ENCODE measurements at places on chromosomes 16 and 17.

DNA sequence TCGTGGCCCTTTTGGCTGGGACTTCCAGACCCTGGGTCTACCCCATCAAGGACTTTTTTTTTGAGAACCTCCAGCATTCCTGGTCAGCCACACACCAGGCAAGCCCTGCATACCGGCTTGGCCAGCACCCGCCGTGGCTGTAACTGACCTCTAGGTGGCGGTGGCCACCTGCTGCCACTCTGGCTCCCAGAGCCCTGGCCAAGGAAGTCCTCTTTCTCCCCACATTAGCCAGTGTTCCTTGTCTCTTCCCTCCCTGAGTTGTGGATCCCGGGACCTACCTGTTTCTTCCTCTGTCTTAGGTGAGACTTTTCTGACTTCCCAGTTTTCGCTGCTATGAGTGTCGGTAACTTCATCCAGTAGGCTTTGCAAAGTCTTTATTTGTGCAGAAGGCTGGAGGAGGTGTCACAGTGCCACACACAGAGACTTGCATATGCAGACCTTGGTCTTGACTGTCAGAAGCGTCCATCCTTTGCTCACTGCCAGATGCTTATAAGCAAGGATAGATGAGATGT lies 348.3 kb downstream of the CPPED1 start:
- DNase-seq, result peak; percentile 56

DNA sequence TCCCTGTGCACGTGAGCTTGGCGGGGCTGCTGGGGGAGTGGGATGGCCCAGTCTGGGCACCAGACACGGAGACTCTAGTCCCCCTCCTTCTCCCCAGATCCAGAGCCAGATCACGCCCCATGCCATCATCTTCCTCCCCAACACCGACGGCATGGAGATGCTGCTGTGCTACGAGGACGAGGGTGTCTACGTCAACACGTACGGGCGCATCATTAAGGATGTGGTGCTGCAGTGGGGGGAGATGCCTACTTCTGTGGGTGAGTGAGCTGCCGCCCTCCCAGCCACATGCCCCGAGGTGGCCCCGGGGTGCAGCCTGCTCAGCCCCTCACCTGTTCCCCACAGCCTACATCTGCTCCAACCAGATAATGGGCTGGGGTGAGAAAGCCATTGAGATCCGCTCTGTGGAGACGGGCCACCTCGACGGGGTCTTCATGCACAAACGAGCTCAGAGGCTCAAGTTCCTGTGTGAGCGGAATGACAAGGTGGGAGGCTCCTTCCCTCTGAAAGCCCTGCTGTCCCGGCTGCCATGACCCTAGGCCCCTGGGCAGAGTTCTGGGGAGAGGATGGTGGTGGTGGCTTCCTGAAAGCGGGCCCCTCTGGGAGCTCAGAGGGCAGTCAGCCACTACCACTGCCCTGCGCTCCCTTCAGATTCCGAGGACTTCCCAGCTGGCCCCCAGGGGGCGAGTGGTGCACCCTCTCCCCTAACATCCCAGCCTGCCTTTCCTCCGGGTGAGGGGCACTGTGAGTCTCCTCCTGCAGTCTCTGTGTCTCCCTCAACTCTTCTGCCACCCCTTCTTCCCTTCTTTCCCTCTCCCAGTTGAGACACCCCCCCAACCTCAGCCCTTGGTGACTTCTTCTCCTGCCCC lies 2.8 kb upstream of the C17orf107 start:
- no peak for DNase-seq

GRCh38 chr16:57809276-57810196 lies 7.2 kb upstream of the KIFC3 start:
- no peak for DNase-seq

DNA sequence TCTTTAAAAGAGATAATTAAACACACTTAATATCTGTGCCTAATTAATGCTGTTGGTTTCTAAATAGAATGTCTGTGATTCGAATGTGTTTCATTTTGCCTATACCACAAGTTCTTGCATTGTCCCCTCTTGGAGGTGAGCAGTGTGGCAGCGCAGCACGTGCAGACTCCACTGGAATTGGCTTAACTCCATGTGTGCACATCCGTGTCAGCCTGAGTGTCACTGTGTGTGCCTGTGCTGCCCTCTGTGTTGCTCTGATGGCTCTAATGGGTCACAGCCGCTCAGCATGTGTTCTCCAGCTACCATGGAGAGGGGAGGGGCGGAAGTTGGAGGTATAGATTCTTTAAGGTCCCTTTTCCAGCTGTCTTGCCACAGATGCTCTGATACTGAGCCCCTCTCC lies 226.6 kb downstream of the SPECC1 start:
- DNase-seq, result no peak

- no peak for DNase-seq
These were observed 46.8 kb downstream of the ZDHHC7 start for GRCh38 chr16:84964386-84965128.

- DNase-seq, result no peak
These were observed 340.0 kb downstream of the C16orf95 start for GRCh38 chr16:86977076-86977676.

DNA sequence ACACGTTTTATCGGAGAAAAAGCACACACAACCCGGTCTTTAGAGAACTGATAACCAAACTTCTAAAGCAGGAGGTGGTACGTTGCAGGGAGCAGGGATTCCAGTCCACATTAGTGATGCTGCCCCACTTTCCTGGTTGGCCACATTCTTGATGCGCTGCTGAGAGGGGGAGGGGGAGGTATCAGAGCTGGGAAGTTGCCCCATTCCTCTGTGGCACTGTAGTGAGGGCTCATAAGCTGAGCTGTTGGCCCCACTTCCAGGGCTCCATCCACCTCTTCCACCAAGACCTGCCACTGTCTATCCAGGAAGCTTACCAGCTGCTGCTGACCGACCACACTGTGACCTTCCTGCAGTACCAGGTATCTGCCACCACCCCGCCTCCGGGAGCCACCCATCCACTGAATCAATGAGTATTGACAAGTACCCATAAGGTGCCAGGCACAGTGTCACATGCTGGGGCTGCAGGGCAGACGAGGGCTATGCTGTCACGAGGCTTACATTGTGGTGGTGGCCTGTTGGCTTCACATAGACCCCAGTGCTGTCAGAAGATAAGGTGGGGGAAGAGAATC lies 1.1 kb downstream of the TSEN54 start:
- DNase-seq, result peak; percentile 45

- no peak for DNase-seq
These were observed 140.1 kb downstream of the ITFG1 start for GRCh38 chr16:47320546-47321310.

DNA sequence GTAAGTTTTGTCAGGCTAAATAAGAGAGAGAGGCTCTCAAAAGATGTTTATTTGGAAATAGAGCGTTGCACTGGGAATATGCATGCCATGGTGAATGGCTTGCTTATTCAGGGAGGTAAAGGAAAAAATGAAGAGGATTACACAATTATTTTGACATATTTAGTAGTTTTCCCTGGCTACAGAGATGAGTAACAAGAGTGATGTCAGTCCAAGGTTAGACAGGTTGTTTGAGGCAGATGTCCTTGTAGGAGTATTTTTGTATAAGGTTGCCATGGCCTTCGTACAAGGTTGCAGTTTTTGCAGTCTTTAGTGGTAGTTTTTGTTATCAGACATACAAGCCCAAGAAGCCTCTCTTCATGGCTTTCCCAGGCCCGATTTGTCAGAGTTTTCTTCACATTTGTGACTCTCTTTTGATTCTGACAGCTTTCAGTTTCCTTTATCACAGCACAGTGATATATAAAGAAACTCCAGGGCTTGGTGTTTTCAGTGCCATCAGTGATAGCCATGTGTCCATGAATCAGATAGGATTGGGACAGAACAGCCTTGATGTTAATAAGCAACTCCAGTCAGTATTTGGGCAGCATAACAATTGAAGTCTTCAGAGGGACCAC lies 18.7 kb upstream of the LGALS9 start:
- no peak for DNase-seq

GRCh38 chr16:83134638-83135037 lies 507.9 kb downstream of the CDH13 start:
- DNase-seq, result no peak

DNA sequence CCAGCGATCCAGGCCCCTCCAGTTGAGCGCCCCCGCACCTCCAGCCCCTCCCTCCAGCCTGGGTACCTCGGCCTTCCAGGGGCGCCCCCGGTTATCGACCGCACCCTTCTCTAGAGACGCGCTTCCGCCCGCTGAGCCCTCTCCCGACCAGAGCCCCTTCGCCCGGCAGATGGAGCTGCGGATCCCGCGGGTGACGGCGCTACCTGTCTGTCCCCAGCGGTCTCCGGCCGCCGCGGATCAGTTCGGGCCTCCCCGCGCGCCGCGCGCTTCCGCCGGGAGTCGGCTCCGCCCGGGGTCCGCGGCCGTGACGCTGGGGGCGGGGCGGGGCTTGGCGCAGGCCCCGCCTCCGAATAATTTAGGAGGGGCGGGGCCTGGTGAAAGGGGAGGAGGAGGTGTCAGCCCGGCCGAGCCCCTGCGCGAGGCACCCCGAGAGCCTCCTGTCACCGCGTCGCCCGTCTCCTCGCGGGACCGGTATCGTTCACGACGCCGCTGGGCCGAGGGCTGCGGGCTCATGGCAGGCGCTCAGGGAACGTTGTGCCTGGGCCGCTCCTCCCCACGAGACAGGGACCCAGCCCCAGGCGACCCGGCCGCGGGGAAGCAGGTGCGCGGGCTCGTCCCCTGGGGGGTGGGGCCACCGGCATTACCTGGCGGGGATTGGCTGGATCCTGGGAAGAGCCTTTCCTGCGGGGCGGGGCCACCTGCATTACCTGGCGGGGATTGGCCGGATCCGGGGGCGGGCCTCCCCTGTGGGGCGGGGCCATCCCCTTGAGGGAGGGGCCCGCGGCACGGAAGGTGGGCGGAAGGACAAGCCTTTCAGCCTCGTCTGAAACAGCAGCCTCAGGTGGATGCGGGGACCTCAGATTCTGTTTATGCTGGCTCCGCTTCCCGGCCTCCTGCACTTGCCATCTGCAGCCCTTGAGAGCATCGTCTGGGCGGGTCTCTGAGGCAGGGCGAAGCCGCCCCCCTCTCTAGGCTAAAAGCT lies at the start of gene SPATA2L:
SPATA2L (minus strand) TSS at position 281 of the 982 bp plus-strand sequence. CDS start 473 bp downstream, outside the sequence.
- peak; percentile 97 for DNase-seq

- no peak for DNase-seq
These were observed 154.3 kb upstream of the SALL1 start for GRCh38 chr16:51305337-51305736.

DNA sequence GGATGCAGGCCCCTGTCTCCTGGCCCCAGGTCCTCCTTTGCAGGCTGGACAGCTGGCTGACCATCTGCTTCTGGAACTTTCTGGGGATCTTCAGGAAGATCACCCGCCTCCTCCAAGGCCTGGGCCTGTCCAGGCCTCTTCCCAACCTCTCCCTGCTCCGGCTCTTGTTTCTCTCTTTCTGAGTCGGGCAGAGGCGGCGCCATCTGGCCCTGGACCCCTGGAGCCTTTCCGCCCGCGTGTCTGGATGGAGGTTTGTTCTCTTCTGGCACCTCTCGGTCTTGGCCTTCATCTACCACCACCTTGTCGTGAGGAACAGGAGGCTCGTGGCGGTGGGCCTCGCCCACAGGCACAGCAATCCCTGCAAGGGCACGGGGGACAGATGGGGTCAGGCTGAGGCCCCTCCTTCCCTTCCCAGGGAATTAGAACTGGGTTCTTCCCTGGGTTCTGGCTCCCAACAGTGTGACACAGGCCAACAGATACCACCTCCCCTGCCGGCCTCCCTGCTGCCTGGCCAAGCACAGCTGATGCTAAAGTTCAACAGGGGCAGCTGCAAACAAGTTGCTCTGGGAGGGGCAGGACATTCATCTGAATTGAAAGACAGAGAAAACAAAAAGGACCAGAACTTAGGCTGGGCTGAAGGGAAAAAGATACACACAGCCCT lies 13.3 kb downstream of the NDUFAF8 start:
- DNase-seq, result no peak

DNA sequence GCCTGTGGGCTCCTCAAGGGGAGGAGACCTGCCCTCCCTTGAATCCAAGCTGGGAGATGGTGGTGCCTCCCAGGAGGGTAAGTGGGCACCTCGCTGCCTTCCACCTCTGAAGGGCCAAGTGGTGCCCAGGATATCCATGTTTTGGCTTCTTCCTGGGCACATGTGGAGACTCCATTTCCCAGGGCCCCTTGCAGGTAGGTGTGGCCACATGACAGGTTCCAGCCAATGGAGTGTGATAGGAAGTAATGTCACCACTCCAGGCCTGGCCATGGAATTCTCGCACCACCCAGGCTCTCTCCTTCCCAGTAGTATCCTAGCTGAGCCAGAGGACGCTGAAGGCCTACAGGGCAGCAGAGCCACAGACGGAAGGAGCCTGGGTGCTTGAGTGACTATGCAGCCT lies 17.6 kb upstream of the PEMT start:
- no peak for DNase-seq

DNA sequence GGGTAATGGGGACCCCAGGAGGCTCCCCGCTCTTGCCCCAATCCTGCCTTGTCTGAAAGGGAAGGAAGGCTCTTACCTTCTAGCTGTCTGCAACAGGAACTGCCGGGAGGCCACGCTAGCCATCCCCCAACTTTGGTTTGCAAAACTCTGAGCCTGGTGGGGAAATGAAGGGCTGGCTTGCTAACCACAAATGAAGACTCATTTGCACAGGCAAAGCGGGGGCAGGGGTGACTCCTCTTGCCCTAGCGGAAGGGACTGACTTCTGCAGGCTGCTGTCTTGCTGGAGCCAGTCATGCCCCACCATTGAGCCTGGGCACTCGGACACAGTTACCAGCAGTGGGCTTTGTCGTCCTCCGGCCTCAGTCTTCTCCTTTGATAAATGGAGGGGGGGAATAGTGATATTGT lies 52.6 kb downstream of the PLCG2 start:
- DNase-seq, result peak; percentile 66

- no peak for DNase-seq
These were observed 622.2 kb downstream of the TOX3 start for GRCh38 chr16:51924744-51925143.

DNA sequence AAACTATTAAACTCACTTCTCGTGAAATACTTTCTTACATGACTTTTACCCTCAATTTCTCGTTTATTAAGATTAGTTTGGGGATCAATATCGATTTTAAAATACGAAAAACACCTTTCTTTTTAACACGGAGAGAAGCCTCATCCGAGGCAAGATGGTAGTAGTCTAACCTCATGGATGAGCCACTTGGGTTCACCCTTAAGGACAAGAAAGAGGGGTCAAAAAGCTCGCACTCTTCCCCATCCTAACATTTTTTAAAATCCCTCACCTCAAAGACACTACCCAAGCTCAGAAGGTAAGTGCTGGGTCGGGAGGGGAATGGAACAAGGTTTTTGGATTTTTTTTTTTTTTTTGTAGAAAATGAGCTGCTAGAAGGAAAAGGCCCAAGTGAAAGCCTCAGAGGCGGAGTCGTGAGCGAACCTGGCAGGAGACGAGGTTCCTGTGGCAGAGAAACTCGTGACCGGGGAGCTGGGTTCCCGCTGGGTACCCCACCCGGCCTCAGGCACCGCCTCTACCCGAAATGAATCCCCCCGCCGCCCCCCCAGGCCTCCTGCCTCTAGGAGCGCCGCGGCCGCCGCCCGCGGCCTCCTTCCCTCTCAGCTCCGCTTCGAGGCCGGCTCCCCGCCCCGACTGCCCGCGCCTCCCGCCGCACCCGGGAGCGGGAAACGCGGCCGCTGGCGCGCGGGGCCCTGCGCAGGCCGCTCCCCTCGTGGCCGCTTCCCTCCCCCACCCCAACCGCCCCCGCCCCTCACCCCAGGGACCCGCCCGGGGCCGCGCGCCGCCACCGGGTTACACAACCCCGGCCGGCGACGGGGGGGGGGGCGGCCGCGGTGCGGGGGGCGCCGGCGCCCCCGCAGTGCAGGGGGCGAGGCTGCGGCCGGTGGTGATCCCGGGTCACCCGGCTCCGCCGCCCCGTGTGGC lies 1.6 kb downstream of the NUFIP2 start:
- DNase-seq, result peak; percentile 59
